ENCODE measurements at places on chromosomes 1 and 21.

DNA sequence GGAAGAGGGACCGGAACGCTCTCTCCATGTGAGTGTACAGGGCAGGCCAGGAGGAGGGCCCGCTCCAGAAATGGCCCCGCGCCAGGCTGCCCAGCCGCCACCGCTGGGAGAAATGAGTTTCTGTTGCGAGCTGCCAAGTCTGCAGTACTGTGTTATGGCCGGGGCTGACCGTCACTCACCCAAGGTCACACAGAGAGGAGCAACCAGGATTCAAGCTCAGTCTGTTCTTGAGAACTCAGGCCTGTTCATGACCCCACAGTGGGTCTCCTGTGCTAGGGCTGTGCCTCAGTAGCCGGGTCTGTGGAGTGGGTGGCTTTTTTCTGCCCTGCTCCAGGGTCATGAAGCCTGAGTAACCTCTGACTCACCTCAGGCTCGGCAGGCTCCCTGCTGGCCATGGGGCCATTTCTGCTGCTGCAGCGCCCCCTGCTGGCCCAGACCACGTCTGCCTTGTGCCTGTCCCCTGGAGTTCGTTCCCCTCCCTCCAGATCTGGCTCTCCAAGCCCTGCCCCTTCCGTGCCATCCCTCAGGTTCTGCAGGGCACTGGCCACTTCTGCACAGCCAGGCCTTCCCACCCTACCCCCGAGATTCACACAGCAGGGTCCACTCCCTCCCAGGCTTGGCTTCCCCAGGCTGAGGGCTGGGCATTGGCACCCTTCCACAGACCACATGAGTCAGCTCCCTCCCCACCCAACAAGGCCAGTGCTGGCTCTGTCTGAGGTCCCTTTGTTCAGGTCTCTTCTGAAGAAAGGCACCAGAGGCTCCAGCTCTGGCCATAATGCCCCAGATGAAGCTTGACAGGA, 51.8 kb downstream of the EDN2 start:
- peak; percentile 48 for DNase-seq

DNA sequence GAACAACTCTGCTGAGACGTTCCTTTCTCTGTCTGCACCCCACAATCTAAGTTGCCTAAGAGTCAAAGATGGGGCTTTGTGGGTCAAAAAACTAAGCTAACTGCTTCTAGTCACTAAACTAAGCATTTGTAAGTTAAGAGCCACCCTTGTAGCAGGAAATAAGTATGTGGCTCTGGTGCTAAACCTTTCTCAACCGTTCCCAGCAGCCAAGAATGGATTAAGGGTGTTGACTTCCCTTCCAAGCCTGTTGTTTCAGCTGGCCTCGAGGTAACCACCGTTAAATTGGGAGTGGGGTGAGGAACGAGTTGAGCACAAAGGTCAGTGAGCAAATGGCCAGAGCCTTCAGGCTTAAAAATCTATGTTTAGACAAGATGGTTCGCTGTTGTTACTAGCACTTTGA, 169.1 kb downstream of the TRIM33 start:
- DNase-seq: no peak

- DNase-seq: no peak
Observed at GRCh38 chr1:231636157-231636556, 9.6 kb downstream of the DISC1 start.

DNA sequence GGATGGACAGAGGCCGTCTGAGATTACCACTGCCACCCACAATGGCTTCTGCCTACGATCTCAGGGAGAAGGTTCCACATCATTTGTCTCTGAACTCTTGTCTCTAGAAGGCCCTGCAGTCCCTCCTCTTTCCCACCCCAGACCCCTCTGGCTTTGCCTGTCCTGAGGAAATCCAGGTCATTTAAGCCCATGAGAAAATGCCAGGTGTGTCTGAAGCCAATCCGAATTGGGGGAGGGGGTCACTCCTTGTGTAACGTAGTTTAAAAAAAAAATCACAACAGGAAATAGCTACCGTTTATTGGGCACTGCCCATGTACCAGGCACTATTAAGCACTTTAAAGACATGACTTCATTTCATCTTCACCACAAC, 7.5 kb upstream of the MYOM3 start:
- DNase-seq: no peak

GRCh38 chr1:8554956-8555534, 237.1 kb downstream of the SLC45A1 start:
- DNase-seq: no peak

DNA sequence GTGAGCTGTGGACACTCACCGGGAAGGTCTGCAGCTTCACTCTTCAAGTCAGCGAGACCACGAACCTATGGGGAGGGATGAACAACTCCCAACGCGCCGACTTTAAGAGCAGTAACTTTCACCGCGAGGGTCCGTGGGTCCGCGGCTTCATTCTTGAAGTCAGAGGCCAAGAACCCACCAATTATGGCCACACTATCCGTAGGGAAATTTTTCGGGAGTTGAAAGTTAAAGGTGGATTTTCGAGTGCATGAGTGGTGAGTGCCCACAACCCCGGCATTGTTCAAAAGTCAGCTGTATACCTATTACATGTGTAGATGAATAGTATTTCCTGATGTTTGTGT, 19.7 kb downstream of the EXOC8 start:
- no peak for DNase-seq

GRCh38 chr1:8925960-8926359, 19.7 kb upstream of the CA6 start:
- no peak for DNase-seq

GRCh38 chr1:80153762-80154161, 1147.2 kb upstream of the ADGRL4 start:
- DNase-seq: no peak

- no peak for DNase-seq
Observed at GRCh38 chr1:183289051-183289496, 103.0 kb downstream of the LAMC2 start.

- no peak for DNase-seq
Observed at GRCh38 chr1:208040821-208041297, 129.9 kb upstream of the CD34 start.

GRCh38 chr1:34865981-34866761, 6.6 kb upstream of the SMIM12 start:
- peak; percentile 90 for DNase-seq

DNA sequence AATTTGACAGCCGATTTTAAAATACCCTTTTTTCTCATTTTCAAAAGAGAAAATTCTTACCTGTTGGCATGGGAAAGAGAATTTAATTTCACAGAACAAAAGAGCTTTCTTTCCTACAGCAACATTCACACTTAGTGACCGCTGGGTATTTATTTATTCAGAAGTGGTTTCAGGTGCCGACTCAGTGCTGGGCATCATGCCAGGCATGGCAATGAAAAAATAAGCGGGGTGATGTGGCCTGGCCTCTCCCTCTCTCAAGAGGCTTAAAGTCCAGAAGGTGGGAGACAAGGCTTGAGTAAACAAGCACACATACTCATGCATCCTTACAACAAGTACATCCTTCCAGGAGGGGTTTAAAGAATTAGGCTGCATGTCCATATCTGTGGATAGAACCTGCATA, 4.1 kb upstream of the PCP4 start:
- no peak for DNase-seq

DNA sequence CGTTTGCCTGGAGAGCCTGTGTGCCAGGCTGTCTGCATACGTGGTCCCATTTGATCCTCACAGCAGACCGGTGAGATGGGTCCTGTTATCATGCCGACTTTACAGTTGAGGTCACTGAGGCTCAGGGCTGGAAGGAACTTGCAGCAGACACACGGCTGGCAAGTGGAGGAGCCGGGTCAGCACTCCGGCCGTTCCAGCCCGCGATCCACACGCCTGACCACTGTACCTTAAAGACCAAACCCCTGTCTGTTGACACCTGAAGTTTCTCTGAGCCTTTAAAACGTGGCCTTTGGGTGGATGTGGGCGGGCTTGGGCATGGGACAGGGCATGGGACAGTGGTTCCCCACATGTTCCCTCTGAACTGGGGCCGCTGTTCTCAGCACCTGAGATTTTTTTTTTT, 171.5 kb upstream of the TMEM51 start:
- no peak for DNase-seq

DNA sequence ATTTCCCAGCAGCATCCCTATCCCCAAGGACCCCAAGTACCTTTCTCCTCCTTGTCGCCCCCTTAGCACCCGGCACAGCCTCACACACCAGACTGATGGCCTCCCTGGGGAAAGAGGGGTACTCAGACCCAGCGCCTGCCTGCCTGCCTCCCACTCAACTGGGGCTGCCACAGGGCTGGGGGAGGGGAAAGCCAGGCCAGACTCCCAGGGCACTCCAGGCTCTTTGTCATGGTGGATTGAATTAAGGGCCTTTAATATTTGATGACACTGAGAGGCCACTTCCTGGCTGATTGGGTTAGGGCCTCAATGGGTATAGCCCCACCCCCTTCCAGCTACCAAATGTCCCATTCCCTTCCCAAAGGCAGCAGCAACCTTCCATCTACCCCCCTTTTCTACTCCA, 1.8 kb downstream of the SHC1 start:
- no peak for DNase-seq

GRCh38 chr1:178538192-178538916, 25.4 kb downstream of the TEX35 start:
- DNase-seq: no peak

DNA sequence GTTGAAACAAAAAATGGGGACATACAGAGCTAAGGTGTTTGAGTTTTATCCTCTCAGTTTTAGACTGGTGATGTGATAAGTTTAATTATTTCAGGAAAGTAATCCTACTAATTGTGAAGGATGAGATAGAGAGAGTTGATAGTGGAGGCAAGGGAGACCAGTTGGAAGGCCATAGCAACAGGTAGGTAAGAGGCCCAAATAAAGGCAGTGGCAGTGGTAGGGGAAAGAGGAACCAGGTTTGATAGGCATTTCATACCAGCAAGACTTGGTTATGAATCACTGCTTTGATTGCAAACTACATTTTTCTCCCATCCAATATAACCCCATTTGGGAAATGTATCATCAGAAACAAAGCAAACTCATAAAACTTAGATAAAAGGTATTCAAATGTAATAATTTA, 63.1 kb upstream of the SH3GLB1 start:
- no peak for DNase-seq

DNA sequence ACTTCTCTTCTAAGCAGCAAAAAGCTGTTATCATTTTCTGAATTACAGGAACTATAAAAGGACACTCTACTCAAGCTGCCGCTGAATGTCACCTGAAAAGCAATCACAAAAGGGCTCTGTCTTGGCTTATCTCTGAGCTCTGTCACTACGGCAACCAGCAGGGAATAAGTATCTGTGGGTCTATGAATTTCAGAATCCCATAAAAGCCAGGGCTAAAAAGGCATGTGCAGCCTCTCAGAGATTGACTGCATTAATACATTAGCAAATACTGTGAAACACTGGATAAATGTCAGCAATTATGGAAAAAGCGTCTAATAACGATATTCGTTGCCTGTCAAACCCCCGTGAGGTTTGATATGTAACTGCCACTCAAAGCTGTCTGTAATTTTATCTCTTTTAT, 210.2 kb upstream of the DMRTA2 start:
- DNase-seq: no peak

- no peak for DNase-seq
Observed at GRCh38 chr1:33962061-33962460, 98.2 kb downstream of the HMGB4 start.

DNA sequence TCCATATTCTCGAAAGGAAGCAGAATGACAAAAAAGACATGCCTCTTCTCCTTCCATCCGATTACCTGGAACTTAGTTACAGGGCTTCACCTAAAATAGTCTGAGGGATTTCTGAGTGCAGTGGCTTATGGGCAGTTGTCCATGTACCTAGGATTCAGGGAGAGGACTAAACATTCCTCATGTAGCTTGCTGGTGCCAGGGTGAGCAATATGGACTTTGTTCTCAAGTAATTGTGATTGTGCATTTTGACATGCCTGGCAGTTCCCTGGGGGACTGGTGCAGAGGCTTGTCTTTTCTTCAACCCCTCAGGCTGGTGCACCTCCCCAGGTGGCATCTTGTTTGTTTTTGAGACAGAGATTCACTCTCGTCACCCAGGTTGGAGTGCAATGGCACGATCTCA, 6.1 kb upstream of the PSEN2 start:
- no peak for DNase-seq

DNA sequence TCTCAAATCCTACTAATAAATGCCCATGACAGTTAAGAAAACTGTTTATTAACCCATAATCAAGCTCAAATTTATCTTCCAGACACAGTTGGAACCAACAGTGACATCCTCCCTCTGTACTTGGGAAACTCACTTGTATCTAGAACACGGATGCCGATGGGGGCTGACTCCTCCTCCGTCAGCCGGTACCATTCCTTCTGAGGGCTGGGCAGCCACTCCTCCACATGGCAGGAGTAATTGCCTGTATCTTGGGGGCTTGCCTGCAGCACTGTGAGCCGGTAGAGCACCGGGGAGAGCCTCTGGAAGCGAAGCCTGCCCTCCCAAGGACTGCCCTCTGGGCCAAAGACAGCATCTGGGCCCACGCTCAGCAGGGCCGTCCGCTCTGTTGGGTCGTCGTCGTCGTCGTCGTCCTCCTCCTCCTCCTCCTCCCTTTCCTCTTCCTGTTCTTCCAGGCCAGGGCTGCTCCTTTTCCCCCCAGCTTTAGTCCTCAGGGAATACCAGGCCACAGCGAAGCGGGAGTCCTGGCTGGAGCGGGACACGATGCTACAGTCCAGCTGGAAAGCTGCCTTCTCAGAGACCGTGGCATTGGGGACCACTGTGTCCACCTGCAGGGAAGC, 8.5 kb upstream of the CD58 start:
- no peak for DNase-seq

GRCh38 chr21:46475296-46475695, 16.6 kb downstream of the DIP2A start:
- no peak for DNase-seq

GRCh38 chr1:66464351-66464750, 69.6 kb upstream of the SGIP1 start:
- DNase-seq: no peak

- peak; percentile 81 for DNase-seq
Observed at GRCh38 chr1:12161662-12162458, 4.9 kb upstream of the TNFRSF1B start.

GRCh38 chr1:110074166-110074565, 3.7 kb upstream of the ALX3 start:
- DNase-seq: no peak

DNA sequence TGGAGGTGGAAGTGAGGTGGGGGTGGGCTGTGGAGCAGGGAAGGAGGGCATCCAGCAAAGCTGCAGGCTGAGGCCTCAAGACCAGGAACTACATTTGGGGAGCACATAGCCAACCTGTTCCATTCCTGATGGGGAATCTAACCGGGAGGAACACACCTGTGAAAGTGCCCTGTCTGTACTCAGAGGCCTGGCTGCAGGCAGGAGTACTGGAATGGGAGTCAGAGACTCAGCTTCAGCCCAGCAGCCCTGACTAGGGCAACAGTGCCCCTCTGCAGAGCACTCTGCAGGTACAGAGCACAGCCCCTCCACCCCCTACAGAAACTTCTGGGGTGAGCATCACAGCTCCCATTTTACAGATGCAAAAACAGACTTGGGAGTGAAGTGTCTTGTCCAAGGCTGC, 126.4 kb downstream of the DMRTB1 start:
- no peak for DNase-seq

All from stimulated activated naive CD4-positive, alpha-beta T cell treated with Interleukin-2 at 50 U/mL for 16 hours (primary cell).